ENCODE measurements at places on chromosomes 7 and 10.

DNA sequence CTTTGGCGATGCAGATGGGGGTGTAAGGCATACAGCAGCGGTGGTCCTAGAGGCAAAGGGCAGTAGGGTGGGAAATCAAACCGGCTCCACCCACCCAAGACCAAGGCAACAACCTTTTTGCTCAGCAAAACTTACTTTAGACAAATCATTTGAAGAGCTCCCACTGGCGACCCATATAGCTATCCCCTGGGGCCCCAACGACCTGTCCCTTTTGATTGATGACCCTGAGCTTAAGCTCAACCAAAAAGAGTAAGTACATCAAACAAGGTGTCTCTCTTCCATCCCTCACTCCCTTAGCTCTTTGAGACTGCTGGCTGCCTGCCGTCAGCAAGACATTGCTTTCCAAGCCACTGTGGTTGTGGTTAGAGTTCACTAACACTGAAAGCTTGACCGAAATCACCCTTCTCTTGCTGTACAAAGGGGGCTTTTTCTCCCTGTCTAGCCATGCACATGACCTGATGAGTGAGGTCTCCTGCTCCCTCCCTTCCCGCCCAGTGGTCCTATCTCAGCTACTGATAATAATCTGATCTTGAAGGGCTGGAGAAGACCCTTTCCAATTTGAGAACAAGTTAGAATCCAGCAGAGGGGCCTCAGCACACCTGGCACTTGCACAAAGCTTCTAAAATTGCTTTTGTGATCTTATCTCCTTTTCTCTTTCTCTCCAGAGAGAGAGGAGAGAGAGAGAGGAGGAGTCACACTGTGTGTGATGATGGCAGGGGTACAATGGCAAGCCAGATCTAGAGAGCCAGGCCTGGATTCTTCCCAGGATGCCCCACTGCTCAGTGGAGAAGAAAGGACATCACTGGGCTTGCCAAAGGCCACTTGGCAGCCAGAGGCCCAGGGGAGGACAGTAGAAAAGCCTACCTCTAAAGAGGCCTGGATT, 42.2 kb downstream of the XPNPEP1 start:
- no peak for DNase-seq

DNA sequence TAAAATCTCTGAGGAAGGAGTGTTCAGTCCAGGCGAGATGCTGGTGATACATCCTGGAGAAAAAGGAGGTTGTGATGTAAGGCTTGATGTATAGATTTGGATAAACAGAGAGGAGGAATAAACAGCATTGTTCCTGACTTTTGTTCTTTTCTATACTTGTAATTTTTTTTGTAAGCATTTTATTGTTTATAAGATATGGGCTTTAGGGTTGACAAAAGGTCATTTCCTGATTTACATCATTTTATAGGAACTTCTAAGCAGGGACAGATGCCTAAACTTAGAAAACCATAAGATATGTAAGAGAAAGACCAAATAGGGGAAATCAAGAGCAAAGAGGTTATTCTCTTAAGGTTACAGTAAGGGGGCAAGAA, 16.7 kb upstream of the SLC26A4 start:
- no peak for DNase-seq

GRCh38 chr7:20351901-20352300, 21.2 kb downstream of the ITGB8 start:
- DNase-seq, result no peak

DNA sequence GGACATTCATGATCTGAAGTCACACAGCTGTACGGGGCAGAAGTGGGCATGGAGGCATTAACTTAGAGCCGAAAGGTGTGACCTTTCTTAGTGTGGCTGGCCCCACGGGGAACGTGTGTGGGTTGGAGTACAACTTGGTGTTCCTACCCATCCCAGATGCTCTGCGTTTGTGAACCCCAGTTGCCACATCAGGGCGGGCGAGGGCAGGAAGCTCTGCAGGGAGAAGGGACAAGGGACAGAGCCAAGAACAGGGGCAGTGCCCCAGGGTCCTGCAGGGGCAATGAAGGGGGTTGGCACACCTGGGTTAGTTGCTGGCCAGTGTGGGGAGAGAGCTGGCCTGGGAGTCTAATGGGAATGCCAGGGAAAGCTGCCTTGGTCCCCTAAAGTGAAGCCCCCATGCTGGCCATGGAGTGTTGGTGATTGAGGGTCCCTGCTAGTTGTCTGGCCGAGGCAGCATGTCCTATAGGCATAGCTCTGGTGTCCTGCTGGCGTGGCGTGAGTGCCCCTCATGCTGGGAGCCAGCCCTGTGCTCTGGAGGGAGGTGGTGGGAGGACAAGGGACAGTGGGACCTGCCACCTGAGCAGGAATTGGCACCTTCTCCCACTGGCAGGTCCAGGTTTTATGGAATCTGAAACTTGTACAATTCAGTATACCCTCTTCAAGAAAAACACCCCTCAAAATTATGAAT, 18.9 kb downstream of the HTRA1 start:
- DNase-seq, result no peak

DNA sequence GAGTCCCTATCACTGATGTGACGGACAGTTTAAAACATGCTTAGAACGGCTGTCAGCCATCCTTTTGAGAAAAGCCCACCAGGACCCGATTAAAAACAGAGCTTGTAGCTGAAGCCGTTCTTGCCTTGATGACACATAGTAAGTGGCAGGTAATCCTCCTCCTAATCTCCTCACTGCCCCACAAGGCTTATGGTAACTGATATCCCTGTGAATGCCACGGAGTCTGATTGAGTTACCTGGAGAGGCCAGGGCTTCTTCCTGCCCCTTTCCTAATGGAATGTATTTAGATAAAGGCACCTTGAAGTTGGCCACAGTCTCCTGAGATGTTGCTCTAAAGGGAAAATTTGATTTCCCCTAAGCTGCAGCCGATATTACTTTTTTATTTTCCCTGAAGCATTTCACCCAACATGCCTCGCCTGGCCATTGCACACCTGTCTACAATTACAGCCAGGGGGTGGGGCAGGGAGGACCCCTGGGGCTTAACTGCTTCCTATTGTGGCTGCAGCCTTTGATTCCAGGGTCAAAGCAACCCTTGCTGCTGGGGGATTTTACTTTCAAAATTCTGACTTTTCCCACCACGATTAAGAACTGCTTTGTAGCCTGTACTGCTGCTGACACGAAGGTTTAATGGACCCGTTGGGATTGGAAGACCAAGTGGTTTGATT, 169.0 kb upstream of the GPR26 start:
- peak; percentile 29 for DNase-seq

DNA sequence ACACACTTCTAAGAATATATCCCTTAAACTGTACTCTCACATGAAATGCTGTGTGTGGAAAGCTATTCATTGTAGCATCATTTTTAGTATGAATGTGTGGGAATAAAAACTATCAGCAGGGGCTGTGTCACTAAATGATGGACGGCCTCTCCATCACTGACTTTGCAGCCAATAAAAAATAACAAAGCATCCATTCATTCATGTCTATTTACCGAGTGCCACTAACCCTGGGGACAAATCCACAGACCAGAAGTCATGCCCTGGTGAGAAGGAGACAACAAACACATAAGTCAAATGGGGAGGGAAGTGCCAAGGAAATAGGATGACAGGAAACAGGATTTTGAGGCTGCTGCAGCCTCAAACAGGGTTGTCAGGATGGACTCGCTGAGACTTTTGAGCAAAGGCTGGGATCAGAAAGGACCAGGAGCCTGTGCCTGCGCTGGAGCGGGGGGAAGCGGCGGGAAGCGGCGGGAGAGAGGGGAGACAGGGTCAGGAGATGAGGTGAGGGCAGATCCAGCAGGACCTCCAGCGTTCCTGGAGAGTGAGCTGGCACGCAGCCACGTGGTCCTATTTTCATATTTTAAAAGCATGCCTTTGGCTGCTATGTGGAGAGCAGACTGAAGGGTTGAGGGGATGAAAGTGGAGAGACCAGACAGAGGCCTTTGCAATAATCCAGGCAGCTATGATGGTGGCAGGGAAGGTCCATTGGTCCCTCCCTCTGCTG, 2.2 kb upstream of the NOM1 start:
- DNase-seq, result peak; percentile 12

DNA sequence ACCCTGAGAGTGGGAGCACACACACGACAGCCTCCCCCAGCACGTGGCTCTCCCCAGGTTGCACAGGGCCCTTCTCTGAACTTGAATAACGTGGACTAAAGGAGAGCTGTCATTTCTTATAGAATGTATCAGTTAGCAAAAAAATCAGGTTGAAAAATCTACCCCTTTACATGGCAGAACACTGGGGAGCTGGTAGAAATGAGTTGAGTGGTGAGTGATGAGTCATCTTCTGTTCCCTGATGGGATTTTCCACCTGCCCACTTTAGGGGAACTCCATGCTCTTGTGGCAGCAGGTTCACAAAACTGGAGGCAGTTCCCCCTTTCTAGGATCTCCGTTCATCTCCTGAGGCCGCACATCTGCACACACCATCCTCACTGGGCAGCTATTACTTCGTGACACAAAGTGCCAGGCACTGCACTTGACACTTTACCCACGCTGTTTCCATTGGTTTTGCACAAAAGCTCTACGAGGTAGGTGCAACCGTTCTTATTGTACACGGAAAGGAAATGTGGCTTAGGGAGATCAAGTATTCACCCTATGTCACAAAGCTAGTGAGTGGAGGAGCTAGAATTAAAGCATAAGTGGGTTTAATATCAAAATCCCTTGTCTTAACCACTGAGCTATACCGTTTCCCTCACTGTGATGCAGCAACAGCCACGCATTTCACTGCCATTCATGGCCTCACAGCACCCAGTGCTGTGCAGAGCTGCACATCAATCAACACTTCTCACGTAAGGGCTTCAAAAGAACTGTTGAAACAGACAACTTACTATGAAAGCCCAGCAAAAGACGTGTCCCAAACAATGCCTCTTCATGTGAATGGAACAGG, 80.2 kb downstream of the RNF216 start:
- DNase-seq, result no peak

- no peak for DNase-seq
Observed at GRCh38 chr10:88159127-88159829, 295.9 kb downstream of the PTEN start.

DNA sequence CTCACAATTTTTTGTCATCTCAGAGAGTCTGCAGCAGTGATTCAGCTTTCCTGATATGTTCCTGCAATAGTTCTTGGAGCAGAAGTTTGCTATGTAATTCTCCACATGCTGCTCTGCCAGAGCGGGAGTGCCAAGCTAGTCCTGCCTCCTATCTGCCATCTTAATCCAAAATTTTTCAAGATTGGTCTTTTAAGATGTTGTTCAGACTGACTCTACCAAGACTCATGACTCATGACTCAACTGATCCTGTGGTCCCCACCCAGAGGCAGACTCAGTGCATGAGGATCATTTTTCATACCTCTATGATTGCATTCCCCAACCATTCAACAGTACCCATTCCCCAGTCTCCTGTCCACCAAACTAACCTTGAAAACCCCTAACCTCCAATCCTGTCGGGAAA, 470.8 kb downstream of the INHBA start:
- DNase-seq, result no peak

DNA sequence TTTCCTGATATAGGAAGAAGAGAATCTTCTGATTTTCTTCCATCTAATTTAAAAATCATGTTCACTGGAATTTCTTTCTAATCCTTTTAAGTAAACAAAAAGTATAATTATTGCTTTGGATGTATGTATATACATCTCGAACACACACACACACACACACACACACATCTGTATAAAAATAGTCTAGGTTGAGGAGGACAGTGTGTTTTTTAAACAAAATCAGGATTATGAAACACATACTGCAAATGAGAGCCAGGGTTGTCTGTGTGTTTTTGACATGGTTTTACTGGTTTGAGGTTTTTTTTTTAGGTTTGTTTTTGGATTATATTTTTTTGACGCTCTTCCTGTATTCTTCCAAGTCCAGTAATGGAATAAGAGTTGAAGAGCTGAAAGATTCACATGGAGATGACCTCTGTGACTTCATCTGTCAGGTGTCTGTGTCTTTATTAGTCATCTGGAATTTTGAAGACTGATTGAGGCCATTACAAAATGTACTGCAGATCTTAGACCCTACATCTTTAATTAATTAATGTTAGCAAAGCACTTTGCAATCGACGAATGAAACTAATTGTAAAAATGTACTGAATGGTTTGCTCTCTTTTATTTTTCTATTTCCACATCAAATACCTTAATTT, 237.1 kb downstream of the SUGCT start:
- no peak for DNase-seq

DNA sequence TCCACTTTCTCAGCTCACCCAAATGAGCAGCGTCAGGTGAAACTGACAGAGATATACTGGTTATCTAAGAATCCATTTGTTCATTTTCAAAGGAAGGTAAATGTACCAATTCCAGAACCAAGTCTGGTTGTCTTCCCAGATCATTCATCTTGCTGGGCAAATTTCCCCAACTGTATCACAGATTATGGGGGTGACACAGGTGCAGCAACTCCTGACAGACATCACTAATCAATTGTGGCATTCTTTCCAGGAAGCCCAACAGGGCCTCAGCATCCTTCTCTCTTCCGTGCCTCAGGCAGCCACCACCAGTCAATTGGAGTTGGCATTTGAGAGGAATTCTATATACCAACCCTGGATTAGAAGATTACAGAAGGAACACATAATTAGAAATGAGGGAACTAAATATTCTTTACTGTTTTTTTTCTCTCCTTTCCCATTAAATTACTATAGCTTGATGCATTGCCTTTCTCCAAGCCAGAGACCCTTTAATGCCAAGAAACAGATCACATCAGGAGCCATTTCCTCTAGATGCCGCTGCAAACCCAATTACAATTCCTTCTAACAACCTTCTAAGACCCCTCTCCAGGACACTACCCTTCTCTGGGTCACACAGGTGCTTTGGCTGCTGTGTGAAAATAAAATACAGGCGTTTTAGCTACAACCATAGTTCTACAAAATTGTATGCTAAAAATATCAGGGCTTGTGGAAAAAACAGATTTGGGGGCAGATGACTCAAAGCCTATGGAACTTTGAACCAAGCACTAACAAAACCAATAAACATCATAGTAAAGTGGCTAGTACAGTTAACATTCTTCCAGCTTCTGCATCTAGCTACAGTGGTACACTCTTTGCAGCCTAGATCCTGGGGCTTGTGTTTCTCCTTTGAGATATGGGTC, 291.6 kb downstream of the RNLS start:
- DNase-seq, result no peak

Data from NCI-H1092 treated with DMSO at 0.1 percent for 48 hours (cell line).